ENCODE measurements at places on chromosomes 7 and 10.

GRCh38 chr7:151374726-151375125 lies 33.1 kb downstream of the NUB1 start:
- DNase-seq = no peak

DNA sequence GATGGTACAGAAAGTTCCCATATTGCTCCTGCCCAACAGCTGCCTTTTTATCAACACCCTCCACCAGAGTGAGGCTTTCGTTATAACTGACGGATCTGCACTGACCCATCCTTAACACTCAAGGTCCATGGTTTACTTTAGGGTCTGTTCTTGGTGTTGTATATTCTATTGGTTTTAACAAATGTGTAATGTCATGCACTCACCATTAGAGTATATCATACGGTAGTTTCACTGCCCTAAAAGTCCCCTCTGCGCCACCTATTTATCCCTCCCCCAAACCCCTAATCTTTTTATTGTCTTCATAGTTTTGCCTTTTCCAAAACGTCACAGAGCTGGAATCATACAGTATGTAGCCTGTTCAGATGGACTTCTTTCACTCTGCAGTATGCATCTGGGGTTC lies 102.8 kb upstream of the TNS3 start:
- DNase-seq = no peak

DNA sequence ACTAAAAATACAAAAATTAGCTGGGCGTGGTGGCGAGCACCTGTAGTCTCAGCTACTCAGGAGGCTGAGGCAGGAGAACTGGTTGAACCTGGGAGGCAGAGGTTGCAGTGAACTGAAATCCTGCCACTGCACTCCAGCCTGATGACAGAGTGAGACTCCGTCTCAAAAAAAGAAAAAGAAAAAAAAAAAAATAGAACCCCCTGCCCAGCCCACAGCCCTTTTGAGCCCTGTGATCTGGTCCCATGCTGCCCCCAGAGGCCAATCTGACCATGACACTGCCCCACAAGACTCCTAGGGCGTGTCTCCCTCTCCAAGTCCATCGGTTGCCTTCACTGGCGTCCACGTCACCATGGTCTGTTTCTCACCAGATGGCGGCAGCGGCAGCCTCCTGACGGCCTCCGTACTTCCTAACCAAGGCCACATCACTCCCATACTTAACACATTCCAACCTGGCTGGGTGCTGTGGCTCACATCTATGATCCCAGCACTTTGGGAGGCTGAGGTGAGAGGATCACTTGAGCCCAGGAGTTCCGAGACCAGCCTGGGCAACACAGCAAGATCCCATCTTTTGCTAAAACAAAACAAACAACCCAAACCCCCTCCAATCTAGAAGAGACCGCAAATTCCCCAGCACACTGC lies 18.0 kb downstream of the STX1A start:
- DNase-seq = no peak

DNA sequence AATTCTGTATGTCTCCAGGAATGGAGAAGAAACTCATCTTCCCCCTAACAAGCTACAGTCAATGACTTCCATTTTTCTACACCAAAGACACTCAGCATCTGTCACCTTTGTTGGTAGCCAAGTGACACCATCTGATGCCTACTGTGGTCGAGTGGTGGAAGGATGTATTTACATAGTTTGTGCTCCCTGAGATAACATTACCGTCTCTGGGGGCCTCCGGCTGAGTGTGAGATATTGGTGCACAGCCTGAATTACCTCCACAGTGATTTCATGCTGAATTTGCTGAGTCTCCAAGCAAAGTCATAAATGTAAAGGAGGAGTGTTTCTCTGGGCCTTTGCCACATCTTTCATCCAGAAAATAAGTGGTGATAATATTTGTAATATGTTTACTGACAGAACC lies 114.0 kb downstream of the GRID1 start:
- no peak for DNase-seq

- DNase-seq = no peak
Observed at GRCh38 chr10:114631666-114632417, 26.2 kb downstream of the ABLIM1 start.

GRCh38 chr7:157058068-157058467 lies 47.6 kb upstream of the MNX1 start:
- no peak for DNase-seq

DNA sequence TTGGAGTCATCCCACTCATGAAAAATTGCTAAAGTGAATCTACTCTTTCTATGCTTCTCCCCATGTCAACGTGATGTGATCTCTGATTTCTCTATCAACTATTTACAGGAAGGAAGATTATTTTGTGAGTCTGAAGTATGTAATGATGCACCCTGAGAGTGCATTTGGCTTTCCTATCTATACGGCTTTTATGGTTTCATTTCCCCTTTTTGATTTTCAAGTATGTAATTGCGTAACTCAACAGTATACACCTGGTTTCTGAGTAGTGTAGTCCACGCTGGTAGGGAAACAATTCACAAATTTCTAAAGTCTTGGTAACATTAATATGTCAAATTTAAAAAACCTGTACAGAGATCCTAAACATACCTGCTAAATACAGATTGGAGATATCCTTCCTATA lies 194.7 kb upstream of the SEMA3A start:
- DNase-seq = no peak

- no peak for DNase-seq
Observed at GRCh38 chr10:35426657-35427056, 90.3 kb downstream of the CCNY start.

Measured in activated CD4-positive, alpha-beta T cell treated with anti-CD3 and anti-CD28 coated beads for 1 hour (primary cell).